ENCODE measurements at places on chromosomes 12 and 14.

- no peak for DNase-seq
These were observed at the start of gene LMNTD1 for GRCh38 chr12:25553098-25553497. LMNTD1 (minus strand) TSS chr12:25553283; CDS start chr12:25552959, 324 bp downstream.

DNA sequence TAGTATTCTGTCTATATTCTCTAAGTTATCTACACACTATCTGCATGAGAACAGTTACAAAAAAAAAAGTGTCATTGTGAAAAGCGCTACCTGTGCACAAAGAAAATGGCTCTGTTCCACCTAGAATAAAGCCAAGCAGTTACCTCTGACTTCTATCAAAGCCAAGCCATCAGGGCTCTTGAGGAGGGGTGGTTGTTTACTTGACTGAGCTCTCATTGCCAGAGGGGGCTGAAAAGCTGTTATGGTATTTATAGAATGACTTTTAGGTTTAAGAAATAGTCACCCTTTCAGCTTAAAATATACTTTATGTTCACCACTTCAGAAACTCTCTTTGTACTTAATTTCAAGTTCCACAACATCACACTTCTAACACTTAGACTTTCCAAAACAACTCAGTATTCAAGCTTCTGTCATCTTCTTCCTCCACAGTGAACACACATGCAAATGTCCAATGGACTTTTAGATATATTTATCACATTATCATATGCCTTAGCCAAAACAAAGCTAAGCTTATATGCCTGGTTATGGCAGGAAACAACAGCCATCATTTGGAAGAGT is 7.5 kb downstream of the ITPR2 start:
- DNase-seq: no peak

- no peak for DNase-seq
These were observed 12.0 kb downstream of the VEZT start for GRCh38 chr12:95229636-95230035.

DNA sequence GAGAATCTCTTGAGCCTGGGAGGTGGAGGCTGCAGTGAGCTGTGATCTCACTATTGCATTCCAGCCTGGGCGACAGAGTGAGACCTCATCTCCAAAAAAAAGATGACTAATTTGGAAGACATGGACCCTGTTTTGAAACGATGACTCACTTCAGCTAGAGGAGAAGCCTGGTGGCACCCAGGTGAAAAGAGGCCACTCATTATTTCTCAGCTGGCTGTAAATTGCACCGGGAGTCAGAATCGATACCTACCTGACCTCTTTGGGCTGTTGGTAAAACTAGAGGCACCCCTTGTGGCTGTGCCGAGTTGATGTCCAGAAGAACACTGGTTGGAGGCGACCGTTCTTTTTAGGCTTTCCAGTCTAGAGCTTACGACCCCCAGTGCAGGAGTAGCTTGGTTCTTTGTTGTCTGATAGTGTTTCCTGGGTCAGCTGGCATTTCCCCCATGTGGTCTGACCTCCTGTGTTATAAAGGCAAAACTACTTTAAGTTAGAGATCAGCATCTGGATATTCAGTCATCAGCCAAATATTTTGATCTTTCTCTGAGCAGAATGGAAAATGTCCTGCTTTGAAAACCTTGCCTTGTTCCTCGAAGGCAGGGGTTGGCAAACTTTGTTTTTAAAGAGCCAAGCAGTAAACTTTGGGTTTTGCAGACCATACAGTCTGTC is 93.2 kb downstream of the CHST11 start:
- no peak for DNase-seq

GRCh38 chr12:56143870-56144269 is 8.5 kb upstream of the MYL6B start:
- DNase-seq: no peak

DNA sequence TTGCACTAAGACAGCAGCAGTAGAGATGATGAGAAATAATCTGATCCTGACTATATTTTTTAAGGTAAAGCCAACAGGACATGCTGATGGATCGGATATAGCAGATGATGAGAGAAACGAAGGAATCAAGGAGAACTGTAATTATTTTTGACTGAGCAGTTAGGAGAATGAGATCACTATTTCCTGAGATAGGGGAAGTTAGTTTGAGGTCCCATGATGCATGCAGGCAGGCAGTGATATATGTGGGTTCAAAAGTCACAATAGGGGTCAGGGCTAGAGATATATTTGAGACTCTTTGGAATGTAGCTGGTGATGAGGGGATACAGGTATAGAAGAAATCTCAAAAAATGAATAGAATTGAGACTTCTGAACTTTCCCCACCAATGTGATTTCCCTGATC is 107.6 kb downstream of the GTF2A1 start:
- no peak for DNase-seq

DNA sequence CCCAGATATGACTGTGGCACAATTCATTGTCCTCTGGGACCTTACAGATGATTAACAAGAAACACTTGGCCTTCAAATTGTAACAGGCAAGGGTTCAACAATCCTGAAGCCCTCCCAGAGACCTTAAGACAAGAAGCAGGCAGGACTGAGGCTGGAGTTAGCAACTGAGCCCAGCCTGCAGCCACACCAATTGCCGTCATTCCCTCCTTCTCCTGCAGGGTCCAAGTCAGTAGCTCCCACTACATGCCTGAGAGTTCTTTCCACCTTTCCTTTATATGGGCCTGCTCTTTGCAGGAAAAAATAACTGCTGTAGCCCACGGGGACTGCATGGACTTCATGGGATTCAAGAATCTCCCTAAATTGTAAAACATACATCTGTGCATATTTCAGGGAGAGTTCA is 2.4 kb upstream of the SERPINA4 start:
- no peak for DNase-seq

GRCh38 chr12:67284561-67284960 is 15.4 kb downstream of the CAND1 start:
- no peak for DNase-seq

DNA sequence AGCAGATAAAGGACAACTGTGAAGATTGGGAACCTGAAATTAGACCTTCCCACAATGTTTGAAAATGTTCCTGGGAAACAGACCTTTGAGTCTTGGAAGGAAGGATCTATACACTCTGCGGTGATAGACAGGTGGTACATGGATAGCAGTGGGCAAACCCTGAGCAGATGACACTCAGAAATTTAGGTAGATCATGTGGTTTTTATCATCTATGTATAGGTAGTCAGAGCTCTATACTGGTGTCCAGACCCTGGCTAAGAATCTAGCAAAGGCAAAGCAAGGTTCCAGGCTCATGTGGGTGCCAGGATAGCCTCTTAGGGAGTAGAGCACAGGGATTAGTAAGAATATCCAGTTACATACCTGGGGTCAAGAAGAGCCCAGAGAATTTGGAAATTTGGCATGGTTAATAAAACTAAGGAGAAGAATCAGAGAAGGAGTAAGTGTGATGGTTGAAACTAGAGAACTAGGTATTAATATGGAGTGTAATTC is 331.2 kb upstream of the FBXO33 start:
- DNase-seq: no peak

DNA sequence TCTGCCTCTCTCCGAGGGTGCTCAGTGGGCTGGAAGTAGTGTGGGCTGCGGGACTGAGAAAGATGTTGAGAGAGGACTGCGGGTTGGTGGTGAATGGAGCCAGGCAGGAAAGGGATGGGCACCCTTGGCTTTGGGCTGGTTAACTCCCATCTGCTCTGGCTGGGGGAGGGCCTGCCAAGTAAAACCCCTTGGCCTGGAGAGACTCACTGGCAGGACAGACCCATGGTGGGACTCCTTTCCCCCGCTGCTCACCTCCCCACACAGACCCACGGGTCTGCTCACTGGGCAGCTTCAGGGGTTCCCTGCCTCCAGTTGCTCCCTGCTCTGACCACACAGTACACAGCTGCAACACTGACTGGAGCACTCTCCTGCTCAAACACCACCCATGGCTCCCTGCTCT is 54.1 kb downstream of the KRT80 start:
- no peak for DNase-seq

GRCh38 chr12:67773896-67774295 is 125.4 kb downstream of the DYRK2 start:
- no peak for DNase-seq

DNA sequence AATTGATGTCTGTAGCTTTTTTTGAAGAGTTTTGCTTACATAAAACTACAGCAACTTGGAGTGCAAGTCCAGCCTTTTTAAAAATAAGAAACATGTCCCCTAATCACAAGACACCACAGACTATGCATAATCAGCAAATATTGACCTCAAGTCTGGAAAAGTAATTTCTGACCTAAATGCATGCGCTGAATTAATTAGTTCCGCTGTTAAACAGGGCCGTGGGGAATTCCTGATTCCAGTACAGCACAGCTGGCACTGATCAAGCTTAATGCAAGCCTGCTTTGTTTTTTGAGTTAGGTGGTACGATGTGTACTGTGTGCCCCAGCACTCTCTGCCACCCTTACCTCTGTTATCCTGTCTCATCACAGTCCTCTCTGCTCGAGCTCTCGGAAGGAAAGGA is 9.2 kb downstream of the MLH3 start:
- DNase-seq: no peak

- DNase-seq: peak; percentile 14
These were observed 41.3 kb downstream of the DLK1 start for GRCh38 chr14:100767788-100768536.

- no peak for DNase-seq
These were observed 611.3 kb upstream of the TMEM132C start for GRCh38 chr12:127655691-127656090.

DNA sequence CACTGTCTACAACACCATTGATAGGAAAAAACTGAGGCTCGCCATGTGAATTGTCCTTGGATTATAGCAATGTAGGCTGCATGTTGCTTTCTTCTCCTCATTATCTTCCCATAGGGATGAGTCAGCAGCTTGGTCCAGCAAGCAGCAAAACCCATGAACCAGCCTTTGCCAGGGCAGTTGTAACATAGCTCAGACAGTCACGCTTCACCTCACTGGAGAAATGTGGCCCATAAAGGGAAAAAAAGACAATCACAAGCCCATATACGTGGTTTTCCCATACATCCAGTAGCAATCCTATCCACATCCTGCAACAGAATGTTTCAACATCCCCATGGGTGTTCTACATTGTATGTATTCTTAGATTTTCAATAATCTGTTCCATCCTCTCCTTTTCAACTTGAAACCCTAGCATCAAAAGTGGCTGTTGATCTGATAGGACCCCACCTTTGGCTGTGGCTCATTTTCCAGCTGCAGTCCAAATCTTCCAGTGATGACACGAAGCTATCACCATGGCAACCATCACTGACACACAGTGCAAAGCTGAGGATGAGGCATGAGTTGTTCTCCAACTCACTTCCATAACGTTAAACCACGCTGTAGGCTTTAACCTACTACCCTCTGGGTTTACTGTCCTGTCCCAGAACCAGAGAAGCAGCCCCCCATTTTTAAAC is 34.0 kb downstream of the GRIN2B start:
- no peak for DNase-seq

- no peak for DNase-seq
These were observed 7.8 kb downstream of the FOXA1 start for GRCh38 chr14:37587131-37587803.

- DNase-seq: no peak
These were observed 150.9 kb downstream of the MED13L start for GRCh38 chr12:116126610-116127009.

- no peak for DNase-seq
These were observed 5.0 kb downstream of the CARMIL3 start for GRCh38 chr14:24056800-24057184.

GRCh38 chr12:49277466-49277865 is 12.6 kb downstream of the TUBA1C start:
- no peak for DNase-seq

DNA sequence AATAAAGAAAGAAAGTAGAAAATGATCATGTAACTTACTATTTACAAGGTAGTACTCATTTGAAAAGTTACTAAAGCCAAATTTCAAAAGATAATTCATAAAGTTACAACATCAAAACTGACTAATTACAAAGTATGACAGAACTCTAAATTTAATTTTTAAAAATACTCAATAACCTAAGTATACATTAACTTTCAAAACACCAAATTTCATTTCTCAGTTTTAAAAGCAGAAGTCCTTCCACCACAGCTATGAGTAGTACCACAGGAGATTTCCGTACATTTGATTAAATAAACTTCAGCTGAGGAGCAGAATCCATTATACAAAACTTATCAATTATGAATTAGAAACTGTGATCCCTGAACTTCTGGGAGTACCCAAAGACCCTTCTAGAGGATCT is 100.8 kb upstream of the BBS10 start:
- no peak for DNase-seq

- no peak for DNase-seq
These were observed 74.5 kb downstream of the FERMT2 start for GRCh38 chr14:52876311-52876710.

DNA sequence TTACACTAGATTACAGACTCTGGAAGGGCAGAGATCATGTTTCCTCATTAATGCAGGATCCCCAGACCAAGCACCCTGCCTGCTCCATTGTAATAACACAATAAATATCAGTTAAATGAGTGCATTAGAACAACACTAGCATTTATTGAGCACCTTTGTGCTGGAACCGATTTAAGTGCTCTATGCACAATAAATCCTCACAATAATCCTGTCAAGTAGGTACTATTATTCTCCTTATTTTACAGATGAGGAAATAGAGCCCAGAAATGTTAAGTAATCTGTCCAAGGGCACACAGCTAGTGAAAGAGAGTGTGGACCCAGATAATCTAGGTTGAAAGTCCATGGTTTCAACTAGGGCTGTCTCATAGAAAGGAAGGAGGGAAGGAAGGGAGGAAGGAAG is 69.8 kb downstream of the MAP1LC3B2 start:
- DNase-seq: no peak

- no peak for DNase-seq
These were observed 17.8 kb downstream of the POLE start for GRCh38 chr12:132669166-132669879.

GRCh38 chr14:74364271-74364880 is 16.1 kb downstream of the VRTN start:
- DNase-seq: peak; percentile 53

DNA sequence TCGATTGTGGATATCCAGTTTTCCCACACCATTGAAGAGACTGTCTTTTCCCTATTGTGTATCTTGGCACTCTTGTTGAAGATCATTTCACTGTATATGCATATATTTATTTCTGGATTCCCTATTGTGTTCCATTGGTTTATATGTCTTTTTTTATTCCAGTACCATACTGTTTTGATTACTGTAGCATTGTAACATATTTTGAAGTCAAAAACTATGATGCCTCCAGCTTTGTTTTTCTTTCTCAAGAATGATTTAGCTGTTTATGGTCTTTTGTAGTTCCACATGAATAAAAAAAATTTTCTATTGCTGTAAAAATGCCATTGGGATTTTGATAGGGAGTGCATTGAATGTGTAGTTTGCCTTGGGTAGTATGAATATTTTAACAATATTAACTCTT is 128.1 kb upstream of the SLC38A2 start:
- no peak for DNase-seq

DNA sequence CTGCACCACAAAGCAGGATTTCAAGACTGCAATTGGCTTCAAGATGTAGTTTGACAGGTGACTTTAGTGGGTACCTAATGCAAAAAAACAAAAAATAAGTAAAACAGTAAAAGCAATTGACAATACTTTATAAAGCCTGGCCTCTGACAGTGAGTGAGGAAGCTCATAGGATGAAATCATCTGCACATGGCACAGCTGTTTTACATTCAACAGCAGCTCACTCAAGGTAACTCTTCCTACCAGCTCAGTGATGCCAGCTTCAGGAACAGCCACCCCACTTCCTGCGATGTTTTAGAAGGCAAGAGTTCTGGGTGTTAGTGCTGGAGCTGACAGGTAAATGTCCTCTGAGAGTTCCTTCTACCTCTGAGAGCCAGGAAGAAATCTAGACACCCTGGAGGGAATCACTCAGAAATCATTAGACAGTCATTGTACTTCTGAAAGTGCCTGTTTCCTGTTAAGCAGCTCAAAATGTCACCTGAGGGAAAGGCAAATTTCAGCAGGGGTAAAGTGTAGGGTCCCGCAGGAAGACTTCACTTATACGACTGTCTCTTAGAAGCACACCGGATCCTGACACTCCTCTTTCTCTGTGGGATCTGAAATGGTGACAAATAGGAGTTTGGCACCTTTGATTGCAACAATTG is 99.9 kb downstream of the FOXN3 start:
- DNase-seq: no peak

Data from endodermal cell (in vitro differentiated cells).